ENCODE measurements at places on chromosomes 4 and X.

GRCh38 chr4:94523617-94524016 lies 71.9 kb downstream of the PDLIM5 start:
- no peak for DNase-seq

DNA sequence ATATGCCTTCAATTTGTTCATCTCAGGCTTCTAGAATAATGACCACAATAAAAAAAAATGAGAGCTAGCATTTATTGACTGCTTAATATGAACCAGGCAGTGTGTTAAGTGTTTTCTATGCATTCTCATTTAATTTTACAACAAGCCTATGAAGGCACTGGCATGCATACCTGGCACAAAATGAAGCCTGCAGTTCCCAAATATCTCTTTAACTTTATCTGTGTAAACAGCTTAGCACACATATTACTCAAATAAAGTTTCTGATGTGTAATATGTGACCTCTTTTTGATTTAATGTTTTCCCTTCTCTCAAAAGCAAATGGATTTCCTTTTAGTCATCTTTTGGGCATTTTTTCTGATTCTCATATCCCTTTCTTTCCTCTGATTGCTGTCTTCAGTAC lies 671.8 kb downstream of the PCDH7 start:
- DNase-seq: no peak

- DNase-seq: no peak
Observed at GRCh38 chr4:4326166-4326565, 36.1 kb downstream of the ZBTB49 start.

GRCh38 chr4:158861766-158862165 lies 92.9 kb downstream of the FNIP2 start:
- no peak for DNase-seq

- DNase-seq: no peak
Observed at GRCh38 chr4:98611677-98612317, 46.6 kb downstream of the TSPAN5 start.

GRCh38 chr4:110503270-110504083 lies 27.5 kb downstream of the ENPEP start:
- no peak for DNase-seq

- no peak for DNase-seq
Observed at GRCh38 chr4:6674500-6675149, 19.1 kb upstream of the S100P start.

GRCh38 chrX:129649268-129650182 lies 5.2 kb downstream of the APLN start:
- no peak for DNase-seq

- no peak for DNase-seq
Observed at GRCh38 chr4:11223311-11223710, 205.4 kb downstream of the HS3ST1 start.

DNA sequence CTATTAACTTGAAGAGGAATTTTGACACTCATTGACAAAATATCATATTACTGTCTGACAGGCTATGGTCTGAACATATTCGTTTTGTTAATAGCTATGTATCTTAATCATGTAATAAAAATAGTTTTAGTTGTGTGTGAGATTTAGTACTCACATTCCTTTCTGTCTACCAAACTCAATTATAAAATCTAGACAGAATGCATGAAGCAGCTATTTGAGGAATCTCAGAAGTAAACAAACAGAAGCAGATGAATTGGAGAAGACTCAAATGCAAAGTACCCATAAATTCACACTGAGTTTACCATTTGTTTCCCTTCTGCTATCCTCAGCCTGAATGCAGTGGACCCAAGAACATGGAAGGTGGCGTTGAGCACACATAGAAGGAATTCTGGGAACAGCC lies 841.6 kb upstream of the AADAT start:
- no peak for DNase-seq

DNA sequence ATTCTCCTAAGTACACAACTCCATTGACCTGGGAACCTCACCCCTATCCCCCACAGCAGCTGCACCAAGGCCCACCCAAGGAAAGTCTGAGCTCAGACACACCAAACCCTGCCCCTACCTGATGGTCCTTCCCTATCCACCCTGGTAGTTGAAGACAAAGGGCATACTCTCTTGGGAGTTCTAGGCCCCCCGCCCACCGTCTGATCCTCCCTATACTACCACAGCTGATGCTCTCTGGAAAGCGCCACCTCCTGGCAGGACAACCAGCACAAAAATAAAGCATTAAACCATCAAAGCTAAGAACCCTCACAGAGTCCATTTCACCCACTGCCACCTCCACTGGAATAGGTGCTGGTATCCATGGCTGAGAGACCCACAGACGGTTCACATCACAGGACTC lies 83.6 kb downstream of the ANAPC10 start:
- DNase-seq: no peak

DNA sequence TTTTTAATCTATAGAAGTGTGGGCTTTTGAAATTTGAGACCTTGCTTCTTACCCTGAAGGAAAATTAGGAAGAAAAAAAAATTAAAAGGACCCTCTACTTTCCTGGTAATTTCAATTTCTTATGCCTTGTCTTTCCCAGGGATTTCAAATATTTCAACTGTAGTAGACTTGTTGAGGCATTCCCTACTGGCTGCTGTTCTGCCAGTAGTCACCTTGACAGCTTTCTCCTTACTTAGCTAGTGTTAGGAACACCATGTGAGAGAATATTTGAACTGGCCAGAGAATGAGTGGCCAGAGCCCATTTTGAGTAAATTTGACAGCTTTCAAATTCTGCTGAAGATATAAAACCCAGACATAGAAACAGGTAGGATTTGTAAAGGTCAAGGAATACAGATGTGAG lies 24.0 kb upstream of the GBA3 start:
- DNase-seq: no peak

GRCh38 chr4:99736846-99737245 lies 79.2 kb upstream of the C4orf54 start:
- no peak for DNase-seq

DNA sequence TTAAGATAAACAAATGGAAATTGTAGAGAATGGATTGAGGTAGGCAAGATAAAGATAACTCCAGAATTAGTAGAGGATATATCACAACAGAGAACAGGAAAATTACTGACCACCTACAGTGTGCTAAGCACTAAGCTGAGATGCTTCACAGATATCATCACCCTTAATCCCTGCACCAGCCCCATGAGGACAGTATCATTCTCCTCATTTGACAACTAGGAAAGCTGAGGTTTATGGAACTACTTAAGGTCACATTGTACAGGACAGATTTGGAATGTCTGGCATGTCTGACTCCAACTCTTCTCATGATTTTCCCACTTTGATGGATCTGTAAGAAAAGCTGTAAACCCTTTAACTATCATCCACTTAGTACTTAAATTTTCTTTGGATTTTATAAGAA lies 95.5 kb downstream of the CASK start:
- no peak for DNase-seq

GRCh38 chr4:94519019-94519418 lies 67.3 kb downstream of the PDLIM5 start:
- no peak for DNase-seq

GRCh38 chr4:62161446-62161845 lies 961.3 kb downstream of the ADGRL3 start:
- DNase-seq: no peak

DNA sequence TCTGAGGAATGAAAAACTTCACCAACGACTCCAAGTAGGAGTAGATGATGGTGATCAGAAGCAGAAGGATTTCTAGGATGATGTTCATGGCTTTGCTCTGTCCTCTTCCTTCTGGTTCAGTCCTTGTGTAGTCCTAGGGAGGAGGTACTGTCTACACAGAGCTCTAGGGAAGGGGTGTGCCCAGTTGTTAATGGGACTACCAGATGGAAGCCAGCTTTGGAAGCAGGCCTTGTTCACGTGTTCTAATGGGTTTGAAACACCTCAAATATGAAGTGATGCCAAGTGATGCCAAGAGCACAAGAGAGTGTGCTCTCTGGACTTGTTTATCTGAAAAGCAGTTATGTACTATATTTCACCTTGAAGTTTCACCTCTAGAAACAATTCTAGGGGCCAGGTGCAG lies at the start of gene HSD17B13:
Gene HSD17B13, minus strand, starts transcription at position 129 of the 400 bp plus-strand sequence. Its CDS starts 41 bp downstream, at position 88.
- no peak for DNase-seq

GRCh38 chr4:74555843-74556242 lies 110.9 kb downstream of the AREG start:
- no peak for DNase-seq

DNA sequence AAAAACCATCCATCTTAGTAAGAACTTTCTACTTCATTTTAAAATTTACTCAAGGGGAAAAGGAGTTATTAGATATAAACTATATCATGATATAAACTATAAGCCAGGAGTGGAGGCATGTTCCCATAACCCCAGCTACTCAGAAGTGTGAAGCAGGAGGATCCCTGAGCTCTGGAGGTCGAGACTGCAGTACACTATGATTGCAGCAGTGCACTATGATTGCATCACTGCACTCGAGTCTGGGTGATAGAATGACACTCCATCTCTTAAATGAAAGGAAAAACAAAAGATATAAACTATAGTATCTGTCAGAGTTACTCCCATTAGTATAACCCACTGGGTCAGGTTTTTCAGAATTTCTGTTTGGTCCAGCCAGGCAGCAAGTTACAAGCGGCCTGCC lies 47.6 kb downstream of the RPS3A start:
- DNase-seq: no peak

GRCh38 chr4:55437356-55437796 lies 41.6 kb downstream of the TMEM165 start:
- no peak for DNase-seq

- no peak for DNase-seq
Observed at GRCh38 chr4:85659610-85660218, 184.8 kb downstream of the ARHGAP24 start.

DNA sequence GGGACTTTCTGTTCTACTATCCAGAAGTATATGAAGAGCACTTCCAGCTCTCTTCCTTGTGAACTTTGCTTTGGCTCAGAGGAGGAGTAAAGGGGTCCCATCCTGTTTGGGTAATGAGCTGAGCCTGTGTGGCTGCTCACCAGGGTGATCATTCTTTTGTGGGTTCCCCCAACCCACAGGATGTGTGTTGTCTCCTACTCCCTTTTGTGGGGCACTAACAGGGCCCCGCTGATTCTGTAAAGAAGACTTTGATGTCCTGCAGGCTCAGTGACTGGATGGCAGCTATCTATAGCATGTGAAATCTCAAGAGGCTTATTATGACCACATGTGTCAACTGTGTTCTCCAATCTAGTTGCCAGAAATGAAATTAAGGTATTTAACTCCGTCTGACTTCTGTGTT lies 40.8 kb downstream of the ZNF518B start:
- DNase-seq: no peak

DNA sequence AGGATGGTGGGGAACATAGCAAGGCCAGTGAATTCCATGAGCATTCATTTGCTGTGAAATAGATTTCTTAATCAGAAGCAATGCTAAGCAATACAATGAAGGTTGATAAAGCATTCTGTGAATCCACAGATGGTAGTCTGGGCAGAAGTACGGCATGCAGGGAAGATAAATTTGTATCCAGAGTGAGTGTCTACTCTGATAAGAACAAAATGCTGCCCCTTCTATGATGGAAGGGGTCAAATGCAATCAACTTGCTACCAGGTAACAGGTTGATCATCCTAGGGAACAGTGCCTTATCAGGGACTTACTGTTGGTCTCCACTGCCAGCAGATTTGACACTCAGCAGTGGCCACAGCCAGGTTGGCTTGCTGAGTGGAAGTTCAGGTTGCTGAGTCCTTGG lies 189.4 kb downstream of the MAB21L2 start:
- no peak for DNase-seq

DNA sequence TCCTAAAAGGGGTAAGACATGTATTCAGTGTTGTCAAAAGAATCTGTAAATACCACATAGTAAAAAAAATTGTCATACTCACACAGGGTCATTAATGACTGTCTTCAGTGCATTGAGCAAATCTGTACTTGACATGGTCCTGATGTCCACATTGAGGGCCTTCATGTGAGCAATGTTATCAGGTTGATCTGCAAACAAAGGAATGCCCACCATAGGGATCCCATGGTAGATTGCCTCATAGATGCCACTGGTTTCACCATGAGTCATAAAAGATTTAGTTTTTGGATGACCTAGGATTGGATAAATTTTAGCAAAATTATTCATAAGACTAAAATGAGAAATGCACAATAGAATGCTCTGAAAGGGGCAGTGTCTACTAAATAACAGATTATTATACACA lies 38.1 kb upstream of the UGT2B15 start:
- DNase-seq: no peak

- no peak for DNase-seq
Observed at GRCh38 chr4:23853986-23854660, 35.7 kb downstream of the PPARGC1A start.

DNA sequence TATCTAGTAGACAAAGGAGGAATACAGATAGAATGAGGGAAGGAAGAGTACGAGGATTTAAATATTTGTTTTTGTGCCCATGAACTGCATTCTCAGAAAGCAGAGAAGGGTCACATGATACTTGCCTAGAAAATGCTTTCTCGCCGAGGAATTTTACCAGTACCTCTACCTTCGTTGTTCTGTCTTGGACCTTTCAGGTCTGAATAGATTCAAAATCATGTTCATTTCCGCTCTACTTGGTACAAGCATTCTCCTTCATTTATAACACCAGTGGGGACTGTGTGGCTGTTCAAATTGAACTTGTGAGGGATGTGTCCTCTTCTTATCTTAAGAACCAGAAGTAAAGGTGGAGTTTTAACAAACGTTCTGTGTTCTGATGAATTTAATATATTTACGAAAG lies 1.9 kb downstream of the USP38 start:
- no peak for DNase-seq

- no peak for DNase-seq
Observed at GRCh38 chr4:47662975-47663374, 174.9 kb downstream of the CORIN start.

GRCh38 chr4:155047755-155048154 lies 160.7 kb upstream of the NPY2R start:
- no peak for DNase-seq

DNA sequence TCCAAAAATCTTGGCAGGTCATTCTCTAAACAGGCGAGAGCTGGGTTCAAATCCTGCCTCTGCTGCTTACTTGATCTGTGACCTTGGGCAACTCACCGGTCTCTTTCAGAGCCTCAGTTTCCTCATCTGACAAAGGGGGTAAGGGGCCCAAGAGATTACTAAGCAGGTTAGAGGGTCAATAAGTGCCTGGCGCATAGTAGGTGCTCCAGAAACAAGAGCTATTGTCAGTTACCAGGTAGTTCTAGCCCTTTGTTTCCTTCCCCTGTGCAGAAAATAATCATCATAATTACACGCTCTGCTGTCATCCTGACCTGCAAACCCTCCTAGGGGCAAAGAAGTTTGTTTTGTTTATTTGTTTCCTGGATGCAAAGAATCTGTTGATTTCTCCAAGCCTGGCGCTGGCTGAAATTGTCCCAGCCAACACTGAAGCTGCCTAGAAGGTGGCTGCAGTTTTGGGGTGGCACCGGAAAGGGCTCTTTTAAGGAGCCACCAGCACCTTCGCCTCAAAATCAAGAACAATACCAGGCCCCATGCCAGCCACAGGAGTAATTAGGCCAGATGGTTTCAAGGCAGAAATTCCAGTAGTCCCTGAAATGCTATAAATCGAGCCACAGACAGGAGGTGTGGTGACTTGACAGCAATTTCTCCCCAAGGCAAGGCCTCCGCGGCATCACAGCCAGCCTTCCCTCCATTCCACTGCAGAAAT lies 10.2 kb upstream of the KIAA0232 start:
- no peak for DNase-seq

All from stimulated activated CD8-positive, alpha-beta memory T cell treated with anti-CD3 and anti-CD28 coated beads, Interleukin-4, amount 100 ng/mL, for 1 hour (primary cell).